ENCODE measurements at places on chromosomes 13 and 19.

DNA sequence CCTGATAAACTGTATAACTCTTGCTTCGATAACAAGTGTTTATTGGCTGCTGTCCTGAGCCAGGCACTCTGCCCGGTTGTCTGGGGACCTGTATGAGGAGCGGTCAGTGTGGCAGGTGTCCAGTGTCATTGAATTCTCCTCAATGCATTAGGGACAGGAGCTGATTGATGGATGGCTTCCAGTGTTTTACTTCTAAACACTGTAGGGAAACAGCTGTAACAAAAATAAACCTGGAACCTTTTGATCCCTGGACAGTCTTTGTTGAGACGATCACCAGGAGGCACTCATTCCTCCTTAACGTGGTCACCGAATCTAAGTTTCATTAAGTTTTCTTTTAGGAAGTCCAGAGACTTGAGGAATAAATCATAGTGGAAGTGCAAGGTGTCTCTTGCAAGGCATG is 17.9 kb downstream of the UBAC2 start:
- DNase-seq, result no peak
- H3K27me3 ChIP-seq, result no peaks in the 10 kb centered on the region
- no peak overlapping the region for H3K27ac ChIP-seq
- H3K4me3 ChIP-seq, result no peak overlapping the region
- no peaks in the 10 kb centered on the region for H3K4me1 ChIP-seq

- H3K27me3 ChIP-seq, result no peaks in the 10 kb centered on the region
- H3K4me1 ChIP-seq, result no peaks in the 10 kb centered on the region
- no peak overlapping the region for H3K4me3 ChIP-seq
- no peak overlapping the region for H3K27ac ChIP-seq
- no peaks in the 10 kb centered on the region for H3K36me3 ChIP-seq
Measured at GRCh38 chr13:53142306-53142705, 113.7 kb downstream of the OLFM4 start.

DNA sequence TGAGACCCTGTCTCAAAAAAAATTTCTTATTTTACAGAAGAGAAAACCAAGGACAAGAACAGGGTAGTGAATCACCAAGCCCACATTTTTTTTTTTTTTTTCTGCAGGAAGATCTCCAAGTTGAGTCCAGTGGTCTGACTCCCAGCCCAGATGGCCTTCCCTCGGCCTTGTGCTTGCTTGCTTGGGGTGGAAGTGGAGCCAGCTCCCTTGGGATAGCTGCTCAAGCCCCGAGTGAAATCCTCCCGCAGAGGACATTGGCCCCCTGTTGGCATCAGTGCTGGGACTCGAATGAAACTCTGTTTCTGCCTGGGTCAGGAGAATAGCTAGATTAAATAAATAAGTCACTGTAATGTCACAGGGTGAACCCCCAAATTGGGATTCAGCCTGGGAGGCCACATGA is 9.4 kb upstream of the NUP62 start:
- DNase-seq, result no peak
- H3K27ac ChIP-seq, result no peak overlapping the region
- no peaks in the 10 kb centered on the region for H3K4me1 ChIP-seq
- no peaks in the 10 kb centered on the region for H3K27me3 ChIP-seq
- H3K36me3 ChIP-seq, result no peaks in the 10 kb centered on the region

DNA sequence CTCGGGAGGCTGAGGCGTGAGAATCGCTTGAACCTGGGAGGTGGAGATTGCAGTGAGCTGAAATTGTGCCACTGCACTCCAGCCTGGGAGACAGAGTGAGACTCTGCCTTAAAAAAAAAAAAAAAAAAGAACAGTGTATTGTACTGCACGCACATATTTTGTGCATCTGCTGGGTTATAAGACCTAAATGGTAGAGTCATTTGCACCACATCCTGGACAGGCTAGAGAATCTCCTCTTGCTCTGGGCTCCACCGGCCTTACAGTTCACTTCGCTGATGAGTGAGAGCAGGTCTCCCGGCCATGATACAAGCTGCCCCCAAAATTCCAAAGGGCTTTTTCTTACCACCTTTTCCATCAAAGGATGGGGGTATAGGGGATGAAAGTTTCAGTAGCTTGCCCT is 7.2 kb upstream of the SAE1 start:
- no peak overlapping the region for H3K27ac ChIP-seq
- H3K27me3 ChIP-seq, result no peaks in the 10 kb centered on the region
- DNase-seq, result no peak
- H3K4me1 ChIP-seq, result peaks cover 17% of the 10 kb centered on the region
- H3K4me3 ChIP-seq, result no peak overlapping the region

- DNase-seq, result no peak
- H3K4me1 ChIP-seq, result peaks cover 15% of the 10 kb centered on the region
- no peaks in the 10 kb centered on the region for H3K27me3 ChIP-seq
- peaks cover 57% of the 10 kb centered on the region for H3K36me3 ChIP-seq
- H3K27ac ChIP-seq, result no peak overlapping the region
- no peak overlapping the region for H3K4me3 ChIP-seq
Measured at GRCh38 chr19:48968179-48968661, 3.1 kb downstream of the FTL start.

- H3K27ac ChIP-seq, result no peak overlapping the region
- H3K36me3 ChIP-seq, result no peaks in the 10 kb centered on the region
- no peak overlapping the region for H3K4me3 ChIP-seq
- peaks cover 5% of the 10 kb centered on the region for H3K4me1 ChIP-seq
- no peaks in the 10 kb centered on the region for H3K27me3 ChIP-seq
- DNase-seq, result no peak
Measured at GRCh38 chr13:51549050-51549449, 35.2 kb upstream of the WDFY2 start.

DNA sequence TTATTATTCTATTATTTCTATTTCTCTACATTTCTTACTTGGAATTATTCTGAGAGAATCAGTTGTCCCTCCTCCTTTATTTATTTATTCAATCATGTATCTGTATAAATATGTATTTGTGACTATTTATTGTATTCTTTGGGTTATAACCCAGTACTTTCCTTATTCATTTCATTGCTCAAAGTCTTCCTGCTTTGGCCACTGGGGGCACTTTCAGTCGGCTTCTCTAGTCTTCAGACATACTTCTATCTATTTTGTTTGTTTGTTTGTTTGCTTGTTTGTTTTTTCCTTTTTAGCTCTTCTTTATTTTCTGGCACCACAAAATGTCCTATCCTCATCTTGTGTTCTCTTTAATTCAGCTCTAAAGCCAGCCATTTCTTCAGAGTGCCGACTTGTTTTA is 260.4 kb downstream of the NALCN start:
- no peaks in the 10 kb centered on the region for H3K27me3 ChIP-seq
- no peak for DNase-seq
- H3K4me1 ChIP-seq, result no peaks in the 10 kb centered on the region
- no peaks in the 10 kb centered on the region for H3K36me3 ChIP-seq

DNA sequence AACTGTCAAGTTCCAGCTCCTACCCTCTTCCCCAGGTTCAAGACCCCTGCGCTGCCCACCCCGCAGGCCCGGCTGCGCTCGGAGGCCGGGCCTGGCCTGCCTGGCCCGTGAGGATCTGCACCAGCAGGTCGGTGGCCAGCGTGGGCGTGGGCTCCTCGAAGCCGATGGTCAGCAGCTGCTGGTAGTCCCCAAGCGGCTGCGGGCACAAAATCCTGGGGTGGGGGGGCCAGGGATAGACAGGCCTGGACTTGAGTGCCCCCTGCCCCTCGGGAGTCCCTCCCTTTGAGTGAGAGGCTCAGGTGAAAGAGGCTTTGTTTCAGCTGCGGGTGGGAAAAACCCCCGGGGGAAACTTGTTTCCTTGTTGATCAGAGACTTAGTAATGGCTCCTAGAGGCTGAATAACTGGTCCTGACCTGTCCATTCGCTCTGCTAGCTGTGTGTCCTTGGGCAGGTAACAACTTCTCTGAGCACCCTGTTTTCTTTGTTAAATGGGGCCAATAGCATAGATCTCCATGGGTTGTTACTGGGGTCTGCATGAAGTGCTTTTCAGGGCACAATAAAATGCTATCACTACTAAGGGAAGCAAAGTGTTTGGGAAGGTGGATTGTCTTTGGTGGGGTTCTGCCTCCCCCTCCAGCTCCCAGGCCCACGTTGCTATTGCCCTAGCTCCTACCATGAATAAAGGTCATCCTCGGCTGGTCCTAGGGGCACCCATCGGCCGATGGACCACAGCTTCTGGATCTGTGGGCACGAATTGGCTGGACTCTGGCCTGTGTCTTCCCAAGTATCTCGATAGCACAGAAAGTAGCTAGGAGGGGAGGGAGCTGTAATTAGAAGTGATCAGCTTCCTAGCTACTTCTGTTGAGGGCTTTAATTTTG is 3.5 kb downstream of the C19orf67 start:
- peak overlapping the region; percentile 62 for H3K4me3 ChIP-seq
- peak overlapping the region; percentile 35 for H3K27ac ChIP-seq
- no peaks in the 10 kb centered on the region for H3K27me3 ChIP-seq
- DNase-seq, result no peak

- DNase-seq, result no peak
- H3K27ac ChIP-seq, result no peak overlapping the region
Measured at GRCh38 chr19:16013181-16013850, 63.0 kb upstream of the TPM4 start.

DNA sequence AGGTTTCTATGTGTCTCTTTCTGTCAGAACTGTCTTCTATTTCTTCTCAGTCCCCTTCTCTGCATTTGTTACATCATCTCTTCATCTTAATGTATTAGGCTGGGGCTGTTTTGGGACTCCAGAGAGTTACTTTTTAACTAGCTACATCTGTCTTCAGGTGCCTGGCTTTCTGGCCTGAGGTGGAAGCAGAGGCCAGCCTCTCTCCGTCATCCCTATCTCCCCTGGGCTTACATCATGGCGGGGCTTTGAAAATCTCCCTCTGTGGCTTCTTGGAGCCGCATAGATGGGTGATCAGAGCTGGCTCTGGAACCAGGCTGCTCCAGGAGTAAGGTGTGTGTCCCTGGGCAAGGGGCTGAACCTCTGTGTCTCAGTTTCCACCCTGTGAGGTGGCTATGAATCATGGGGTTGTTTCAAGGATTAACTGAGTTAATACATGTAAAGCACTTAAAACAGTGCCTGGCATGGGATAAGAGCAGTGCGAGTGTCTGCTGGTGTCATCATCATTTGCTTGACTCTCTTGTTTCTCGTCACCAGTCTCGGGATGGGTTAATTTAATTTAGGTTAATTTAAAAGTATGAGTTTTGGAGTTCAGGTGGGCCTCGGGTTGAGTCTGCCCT is 2.0 kb downstream of the EPN1 start:
- DNase-seq, result no peak
- no peaks in the 10 kb centered on the region for H3K27me3 ChIP-seq
- H3K4me1 ChIP-seq, result peaks cover 16% of the 10 kb centered on the region
- H3K4me3 ChIP-seq, result no peak overlapping the region

- no peaks in the 10 kb centered on the region for H3K27me3 ChIP-seq
- H3K27ac ChIP-seq, result no peak overlapping the region
- H3K4me3 ChIP-seq, result no peak overlapping the region
- DNase-seq, result no peak
- no peaks in the 10 kb centered on the region for H3K36me3 ChIP-seq
- no peaks in the 10 kb centered on the region for H3K4me1 ChIP-seq
Measured at GRCh38 chr13:76132532-76132931, 496.4 kb downstream of the LMO7 start.

- no peak overlapping the region for H3K27ac ChIP-seq
- peaks cover 45% of the 10 kb centered on the region for H3K36me3 ChIP-seq
- H3K4me3 ChIP-seq, result no peak overlapping the region
- H3K27me3 ChIP-seq, result no peaks in the 10 kb centered on the region
Measured at GRCh38 chr19:3392480-3392879, 26.1 kb downstream of the NFIC start.

DNA sequence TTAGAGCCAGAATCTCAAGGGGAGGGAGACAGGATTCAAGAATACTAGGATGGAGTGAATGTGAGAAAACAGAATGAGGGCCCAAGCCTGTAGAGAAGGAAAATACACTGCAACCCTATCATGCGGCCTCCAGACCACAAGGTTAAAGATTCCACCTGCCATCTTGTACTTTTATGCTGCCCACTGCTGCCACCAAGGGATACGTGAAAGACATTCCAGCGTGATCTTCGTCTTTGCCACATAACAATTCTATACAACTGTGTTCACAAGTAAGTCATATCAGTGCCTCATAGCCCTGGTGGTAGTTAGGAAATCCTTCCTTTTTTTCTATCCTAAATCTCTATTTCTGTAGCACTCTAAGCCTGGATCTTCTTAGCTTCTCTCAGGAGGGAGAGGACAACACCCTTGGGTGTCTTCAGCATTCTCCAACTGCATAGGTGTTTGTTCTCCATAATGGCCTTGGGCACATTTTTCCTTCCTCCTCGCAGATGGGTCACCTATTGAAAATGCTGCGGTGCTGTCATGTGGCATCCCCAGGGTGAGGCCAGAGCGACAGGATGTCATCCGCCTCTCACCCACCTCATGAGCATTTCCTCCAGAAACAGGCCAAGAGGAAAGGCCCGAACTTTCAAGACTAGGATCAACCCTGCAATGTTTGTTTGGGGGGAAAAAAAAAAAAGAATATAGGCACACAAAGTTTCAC is 13.6 kb downstream of the TPT1 start:
- no peaks in the 10 kb centered on the region for H3K36me3 ChIP-seq
- no peak for DNase-seq
- H3K27ac ChIP-seq, result no peak overlapping the region
- no peak overlapping the region for H3K4me3 ChIP-seq
- no peaks in the 10 kb centered on the region for H3K27me3 ChIP-seq

All from RWPE2 (cell line).